ENCODE measurements at places on chromosomes 13 and 19.
A peak's percentile ranks its signal among the peaks of the same experiment; 100 is the strongest.

- no peak for DNase-seq
Observed at GRCh38 chr19:10766671-10767201, 48.9 kb downstream of the DNM2 start.

GRCh38 chr19:2811221-2811722 lies 8.4 kb upstream of the ZNF554 start:
- DNase-seq: no peak

DNA sequence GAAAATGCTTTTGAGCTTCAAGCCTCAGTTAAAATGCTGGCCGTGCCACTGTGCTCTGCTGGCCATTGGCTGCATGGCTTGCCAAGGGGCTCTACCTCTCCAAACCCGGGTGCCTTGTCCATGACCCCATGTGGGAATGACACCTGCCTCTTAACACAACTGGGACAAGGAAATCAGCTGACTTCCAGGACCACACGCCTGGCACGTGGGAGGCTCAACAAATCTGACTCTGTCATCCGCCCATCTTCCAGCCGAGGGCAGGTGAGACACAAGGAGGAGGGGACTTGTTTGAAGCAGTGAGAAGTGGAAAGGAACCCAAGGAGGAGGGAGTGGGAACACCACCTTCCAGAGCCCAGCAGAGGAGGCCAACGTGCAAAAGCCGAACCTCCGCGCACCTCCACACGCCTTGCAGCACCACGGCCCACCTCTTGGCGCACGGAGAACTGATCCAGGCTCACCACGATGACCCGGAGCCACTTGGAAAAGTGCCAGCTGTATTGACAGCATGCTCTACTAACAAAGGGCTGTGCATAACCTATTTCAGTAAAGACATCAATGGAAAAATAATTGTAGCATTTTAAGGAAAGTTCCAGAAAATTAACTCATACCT lies 38.3 kb downstream of the COL4A1 start:
- DNase-seq: no peak

- DNase-seq: peak; percentile 71
Observed at GRCh38 chr13:44306371-44307192, 67.0 kb upstream of the SERP2 start.
